ENCODE measurements at places on chromosomes 11 and 22. TPM values are rescaled to one million over a fixed set of nuclear protein-coding genes. Genes with fewer than 3 reads are reported as not detected.

Gene OR5A1
- not detected for total RNA-seq

Gene FOLR3
- total RNA-seq: not detected

Gene MSANTD4
- 62.7 TPM for total RNA-seq

Gene C11orf71
- 2.3 TPM for total RNA-seq

Gene JAM3
- 148 TPM for total RNA-seq

Gene FAM227A
- 4.0 TPM for total RNA-seq

Gene SLC35F2
- total RNA-seq: 27.4 TPM

Gene ST3GAL4
- 35.2 TPM for total RNA-seq

Gene HORMAD2
- not detected for total RNA-seq

Data from smooth muscle cell of the umbilical artery (primary cell).